ENCODE measurements at places on chromosomes 3 and 15.

GRCh38 chr3:108430540-108430939 is 79.9 kb downstream of the MYH15 start:
- no peak for DNase-seq

DNA sequence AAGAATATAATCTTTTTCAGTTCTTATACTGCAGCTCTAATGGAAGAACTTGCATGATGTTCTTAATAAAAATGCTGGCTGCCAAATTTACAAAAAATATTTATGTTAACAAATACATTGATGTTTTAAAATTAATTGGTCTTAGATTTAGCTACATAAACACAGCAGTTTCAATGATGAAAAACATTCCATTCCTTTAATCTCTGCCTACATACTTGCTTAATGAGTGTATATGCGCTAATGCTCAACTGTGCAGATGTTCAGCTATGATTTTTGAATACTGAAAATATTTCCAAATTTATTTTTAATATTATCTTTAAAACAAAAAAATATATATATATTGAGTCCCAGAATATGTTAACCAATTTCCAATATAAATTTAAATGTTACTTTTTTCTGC is 867.4 kb downstream of the ROBO1 start:
- no peak for DNase-seq

- DNase-seq, result no peak
Measured at GRCh38 chr3:112587336-112587735, 25.5 kb downstream of the SLC35A5 start.

- no peak for DNase-seq
Measured at GRCh38 chr3:149390772-149391212, 13.3 kb upstream of the TM4SF1 start.

All from Kasumi-1 (cell line).